ENCODE measurements at places on chromosomes 7 and 10.
A peak's percentile ranks its signal among the peaks of the same experiment; 100 is the strongest.

DNA sequence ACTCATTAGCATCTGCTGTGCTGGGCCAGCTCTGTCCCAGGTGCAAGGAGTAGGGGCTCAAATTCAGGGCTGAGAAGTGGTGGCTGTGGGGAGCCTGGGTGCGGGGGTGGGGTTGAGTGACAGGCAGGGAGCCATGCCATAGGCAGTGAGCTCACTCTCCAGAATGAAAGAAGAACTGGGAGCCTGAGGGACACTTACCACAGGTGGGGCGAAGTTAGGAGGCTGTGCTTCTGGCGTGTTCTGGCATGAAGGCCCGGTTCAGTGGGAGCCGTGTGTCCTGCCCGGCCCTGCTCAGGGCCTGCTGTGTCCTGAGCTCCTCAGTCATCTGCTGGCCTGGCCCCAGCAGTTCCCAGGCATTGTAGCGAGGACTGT is 62.5 kb downstream of the MKI67 start:
- peak; percentile 48 for DNase-seq

- DNase-seq: no peak
These were observed 108.6 kb downstream of the NRF1 start for GRCh38 chr7:129719980-129720732.

DNA sequence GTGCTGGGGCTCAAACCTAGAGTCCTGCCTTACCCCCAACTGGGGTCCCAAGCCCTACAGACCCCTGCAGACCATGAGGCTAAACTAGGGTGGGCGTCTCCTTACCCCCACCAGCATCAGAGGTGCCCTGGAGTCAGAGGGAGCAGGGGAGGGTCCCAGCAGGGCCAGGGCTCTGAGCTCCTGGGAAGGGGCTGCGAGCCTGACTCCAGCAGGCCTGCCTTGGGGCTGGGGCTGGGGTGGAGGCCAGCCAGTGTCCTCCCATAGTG is 1.3 kb downstream of the SNCG start:
- DNase-seq: no peak

DNA sequence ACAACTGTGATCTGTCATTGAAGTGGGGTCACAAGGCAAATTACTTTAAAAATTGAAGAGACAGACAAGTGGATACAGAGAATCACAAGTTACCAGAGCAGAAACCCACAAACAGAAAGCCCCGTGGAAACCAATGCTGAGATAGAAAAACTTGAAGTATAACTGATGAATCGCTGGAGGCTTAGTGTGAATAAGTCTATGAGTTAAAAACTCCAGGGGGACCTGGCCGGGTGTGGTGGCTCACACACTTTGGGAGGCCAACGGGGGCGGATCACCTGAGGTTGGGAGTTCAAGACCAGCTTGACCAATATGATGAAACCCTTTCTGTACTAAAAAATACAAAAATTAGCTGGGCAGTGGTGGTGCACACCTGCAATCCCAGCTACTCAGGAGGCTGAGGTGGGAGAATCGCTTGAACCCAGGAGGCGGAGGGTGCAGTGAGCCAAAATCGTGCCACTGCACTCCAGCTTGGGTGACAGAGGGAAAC is 69.7 kb upstream of the ZNRF2 start:
- no peak for DNase-seq

DNA sequence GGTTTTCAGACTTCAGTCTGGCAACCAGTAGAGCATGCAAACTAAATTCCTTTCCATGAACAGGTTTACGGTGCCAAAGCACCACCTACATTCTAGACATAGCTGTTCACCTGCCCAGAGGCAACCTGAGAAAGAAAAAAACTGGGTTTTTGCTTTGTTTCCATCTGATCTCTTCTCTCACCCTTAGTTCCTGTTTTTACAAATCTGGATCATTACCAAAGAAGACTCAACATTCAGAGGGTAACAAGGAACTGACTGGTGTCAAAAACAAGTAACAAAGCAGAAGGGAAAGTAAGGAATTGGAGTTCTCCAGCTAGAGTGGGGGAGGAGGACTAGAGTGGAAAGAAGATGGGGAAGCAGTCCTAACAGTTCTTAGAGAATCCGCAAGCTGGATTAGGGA is 36.4 kb downstream of the CPVL start:
- no peak for DNase-seq

GRCh38 chr10:131203456-131204357 is 107.8 kb downstream of the TCERG1L start:
- no peak for DNase-seq

GRCh38 chr10:122348935-122349361 is 25.6 kb upstream of the PLEKHA1 start:
- no peak for DNase-seq

GRCh38 chr7:132882714-132883428 is 199.0 kb downstream of the CHCHD3 start:
- DNase-seq: peak; percentile 8

GRCh38 chr10:32890444-32890843 is 67.6 kb downstream of the ITGB1 start:
- no peak for DNase-seq

- DNase-seq: no peak
These were observed 171.2 kb downstream of the LSM5 start for GRCh38 chr7:32319012-32319382.

DNA sequence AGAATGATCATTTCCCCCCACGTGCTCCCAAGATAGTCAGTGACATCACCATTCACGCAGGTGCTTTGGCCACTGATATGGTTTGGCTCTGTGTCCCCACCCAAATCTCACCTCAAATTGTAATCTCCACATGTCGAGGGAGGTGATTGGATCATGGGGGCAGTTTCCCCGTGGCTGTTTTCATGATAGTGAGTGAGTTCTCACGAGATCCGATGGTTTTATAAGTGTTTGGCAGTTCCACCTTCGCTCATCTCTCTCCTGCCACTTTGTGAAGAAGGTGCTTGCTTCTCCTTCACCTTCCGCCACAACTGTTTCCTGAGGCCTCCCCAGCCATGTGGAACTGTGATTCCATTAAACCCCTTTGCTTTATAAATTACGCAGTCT is 205.4 kb upstream of the SH2B2 start:
- no peak for DNase-seq

DNA sequence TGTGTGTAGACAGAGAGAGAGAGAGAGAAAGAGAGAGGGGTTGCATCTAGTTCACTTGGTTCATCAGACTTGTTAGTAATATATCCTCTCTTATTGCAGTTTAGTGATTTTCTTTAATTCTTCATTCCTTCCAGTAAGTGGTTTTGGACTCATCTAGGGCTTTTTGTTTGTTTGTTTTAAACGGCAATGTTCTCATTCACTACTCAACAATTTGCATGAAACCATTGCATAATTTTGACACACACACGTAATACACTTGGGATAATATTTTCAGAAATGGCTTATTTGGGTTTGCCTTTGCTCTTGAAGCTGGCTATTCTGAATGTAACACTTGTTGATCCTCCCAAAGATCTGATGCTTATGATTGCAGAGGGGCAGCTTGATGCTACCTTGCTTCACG is 16.4 kb upstream of the ZNF32 start:
- no peak for DNase-seq

- DNase-seq: no peak
These were observed 344.1 kb upstream of the PRKCQ start for GRCh38 chr10:6924166-6924565.

- no peak for DNase-seq
These were observed 35.1 kb upstream of the PCGF5 start for GRCh38 chr10:91185239-91185875.

- no peak for DNase-seq
These were observed 123.6 kb downstream of the FAM204A start for GRCh38 chr10:118218562-118218961.

DNA sequence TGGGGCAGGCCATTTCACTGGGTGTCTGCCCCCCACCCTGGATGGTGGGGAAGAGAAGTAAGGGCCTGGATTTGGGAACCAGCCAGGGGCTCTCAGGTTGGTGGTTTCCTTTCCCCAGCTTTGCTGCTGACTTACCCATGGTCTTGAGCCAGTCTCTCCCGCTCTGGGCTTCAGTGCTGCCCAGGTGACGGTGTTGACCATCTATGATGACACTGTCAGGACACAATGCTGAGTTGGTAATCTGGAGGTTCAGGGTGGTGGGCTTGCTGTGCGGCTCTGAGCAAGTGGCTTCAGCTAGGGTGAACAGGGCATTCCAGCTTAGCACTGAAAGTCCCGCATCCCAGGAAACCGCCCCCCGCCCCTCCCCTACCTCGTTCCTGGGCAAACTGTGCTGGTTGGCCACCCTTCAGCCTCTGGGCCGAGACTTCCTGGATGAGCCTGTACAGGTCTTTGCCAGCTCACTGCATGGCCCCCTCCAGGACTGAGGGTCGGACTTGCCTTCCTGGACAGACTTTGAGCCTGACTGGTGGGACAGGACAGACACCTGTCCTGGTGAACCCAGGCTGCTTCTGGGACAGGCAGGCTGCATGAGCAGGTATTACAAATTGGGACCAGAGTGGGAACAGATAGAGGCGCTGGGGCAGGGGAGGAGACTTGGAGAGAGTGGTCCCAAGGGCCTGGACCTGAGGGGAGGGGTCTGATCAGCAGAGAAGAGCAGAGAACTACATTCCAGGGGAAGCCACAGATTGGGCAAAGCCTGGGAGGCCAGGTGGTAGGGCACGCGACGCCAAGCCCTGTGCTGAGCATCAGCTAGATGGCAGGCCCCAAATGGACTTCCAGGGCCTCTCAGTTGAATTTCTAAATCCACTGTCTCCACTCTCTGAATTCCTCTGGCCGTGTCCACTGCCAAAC is 19.9 kb upstream of the ZMIZ1 start:
- no peak for DNase-seq

DNA sequence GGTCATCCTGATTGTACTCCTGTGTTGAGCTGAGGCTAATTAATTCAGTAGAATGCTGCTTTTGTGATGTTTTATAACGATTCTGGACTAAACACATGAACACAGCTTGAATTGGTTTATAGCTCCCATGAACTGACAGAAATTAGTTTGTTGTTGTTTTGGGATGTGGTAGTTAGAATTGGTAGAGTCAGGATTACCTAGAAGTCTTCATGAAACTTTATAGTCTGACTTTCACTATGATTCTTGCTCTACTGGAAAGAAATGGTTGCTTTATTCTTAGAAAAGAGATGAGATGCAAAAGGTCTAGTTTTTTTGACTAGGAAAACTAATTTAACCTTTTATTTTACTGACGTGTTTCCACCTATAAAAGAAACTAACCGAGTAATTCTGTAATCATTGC is 23.4 kb upstream of the TRUB1 start:
- DNase-seq: no peak

DNA sequence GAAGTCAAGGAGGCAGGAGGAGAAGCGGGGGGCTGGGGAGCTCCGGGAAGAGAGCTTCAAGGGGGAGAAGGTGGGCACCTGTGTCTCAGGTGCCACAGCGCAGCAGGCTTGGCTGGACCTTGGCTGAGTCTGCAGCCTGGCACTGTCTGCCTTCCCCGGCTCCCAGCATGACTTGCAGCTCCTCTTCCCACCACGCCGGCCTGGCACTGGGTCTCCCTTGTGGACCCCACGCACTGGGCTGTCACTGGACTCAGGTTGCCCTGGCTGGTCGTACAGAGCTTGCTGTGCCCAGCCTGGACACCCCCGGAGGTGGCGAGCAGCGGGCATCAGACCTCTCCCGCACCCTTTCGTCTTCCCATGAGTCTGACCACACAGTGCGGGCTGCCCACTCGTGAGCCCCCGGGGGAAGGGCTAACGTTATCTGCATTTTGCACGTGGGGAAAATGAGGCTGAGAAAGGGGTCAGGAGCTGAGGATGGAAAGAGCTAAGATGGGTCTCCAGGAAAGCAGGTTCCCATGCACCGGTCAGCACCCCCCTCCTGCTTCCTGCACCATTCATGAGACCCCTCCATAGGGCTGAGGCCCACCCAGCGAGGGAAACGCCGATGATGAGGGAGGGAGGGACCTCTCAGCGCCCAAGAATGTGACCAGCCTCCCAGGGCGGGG is 40.3 kb upstream of the PSMG3 start:
- no peak for DNase-seq
